Posterior vena cava (tissue), 2 donors: ENCODE measurements at places on chromosomes 2 and 18. TPM values are rescaled to one million over a fixed set of nuclear protein-coding genes. Genes with fewer than 3 reads are reported as not detected.

GRCh38 chr2:41924024-41924423, 123.8 kb upstream of the PKDCC start:
- DNase-seq: no peak

- DNase-seq: no peak
Measured at GRCh38 chr2:16069933-16070647, 129.7 kb downstream of the MYCN start.

DNA sequence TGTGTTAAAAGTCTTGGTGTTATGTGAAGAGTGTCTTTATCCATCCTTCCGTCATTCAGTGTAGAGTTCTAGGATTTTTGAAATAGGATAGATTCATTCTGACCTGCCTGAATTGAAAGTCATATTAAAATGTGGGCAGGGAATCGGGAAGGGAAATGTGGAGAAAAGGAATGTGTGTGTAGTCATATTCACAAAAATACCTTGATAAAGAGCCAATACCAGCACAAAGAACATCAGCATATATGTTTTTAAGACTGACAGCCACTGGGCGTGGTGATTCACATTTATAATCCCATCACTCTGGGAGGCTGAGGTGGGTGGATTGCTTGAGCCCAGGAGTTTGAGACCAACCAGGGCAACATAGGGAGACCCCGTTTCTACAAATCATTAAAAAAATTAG, 188.1 kb downstream of the CAMKMT start:
- DNase-seq: no peak

The CHPF gene
- total RNA-seq: 51.1 TPM

DNA sequence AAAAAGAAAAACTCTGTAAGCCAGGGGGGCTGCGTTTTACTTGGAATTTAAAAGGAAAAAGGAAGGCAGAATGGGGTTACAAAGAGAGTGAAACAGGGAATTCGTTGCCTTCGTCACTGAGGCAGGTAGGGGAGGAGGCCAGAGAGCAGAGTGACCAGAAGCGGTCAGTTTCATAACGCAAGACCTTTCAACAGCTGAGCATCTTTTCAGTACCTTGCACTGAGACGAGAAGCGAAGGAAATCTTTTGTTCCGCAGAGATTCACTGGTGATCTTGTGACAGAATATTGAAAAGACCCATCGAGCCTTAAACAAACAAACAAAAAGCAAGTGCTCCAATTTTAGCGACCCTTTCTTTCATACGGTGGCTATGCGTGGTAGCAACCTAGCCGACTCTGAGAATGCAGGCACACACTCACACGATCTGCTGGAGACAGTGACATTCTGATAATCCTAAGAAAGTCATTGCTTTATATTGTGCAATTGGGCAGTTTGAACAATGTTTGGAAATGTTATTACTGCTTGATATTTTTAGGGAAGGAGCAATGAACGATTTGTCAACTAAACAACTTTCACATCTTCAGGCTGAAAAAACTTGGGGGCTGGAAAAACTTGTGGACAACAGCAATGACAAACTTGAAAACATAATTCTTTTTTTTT, 93.8 kb upstream of the ODC1 start:
- DNase-seq: no peak

DNA sequence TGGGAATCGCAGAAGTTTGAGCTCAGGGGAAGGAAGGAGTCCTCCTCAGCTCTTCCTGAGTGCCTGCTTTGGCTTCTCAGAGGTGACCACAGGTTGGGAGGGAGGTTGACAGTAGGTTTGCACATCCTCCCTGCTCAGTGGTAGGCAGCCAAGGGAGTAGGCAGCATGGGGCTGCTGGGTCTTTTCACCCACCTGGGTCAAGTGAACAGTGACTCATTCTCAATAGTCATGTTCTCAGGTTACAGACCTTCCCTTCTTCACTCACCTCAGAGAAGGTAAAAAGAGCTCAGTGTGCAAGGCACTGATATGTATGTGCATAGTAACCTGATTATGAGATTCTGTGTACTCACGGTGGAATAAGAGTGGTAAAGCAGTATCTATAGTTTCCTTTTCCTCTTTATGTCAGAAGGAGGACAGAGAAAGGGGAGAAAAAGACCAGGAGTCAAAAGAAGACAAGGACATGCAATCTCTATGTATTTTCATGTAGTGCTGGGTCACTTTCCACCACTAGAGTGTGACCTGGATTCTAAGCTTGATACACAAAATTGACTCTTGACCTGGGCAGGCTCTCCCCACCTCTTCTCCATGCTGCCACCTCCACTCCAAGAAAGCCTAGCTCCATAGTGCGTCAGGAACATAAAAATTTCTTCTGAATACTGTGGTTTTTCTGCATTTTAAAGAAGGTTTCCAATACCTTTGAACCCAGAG, 36.5 kb upstream of the ASNSD1 start:
- DNase-seq: no peak
